ENCODE measurements at places on chromosomes 6 and 20.

- DNase-seq: no peak
These were observed 7.7 kb upstream of the CDK5RAP1 start for GRCh38 chr20:33408716-33409654.

DNA sequence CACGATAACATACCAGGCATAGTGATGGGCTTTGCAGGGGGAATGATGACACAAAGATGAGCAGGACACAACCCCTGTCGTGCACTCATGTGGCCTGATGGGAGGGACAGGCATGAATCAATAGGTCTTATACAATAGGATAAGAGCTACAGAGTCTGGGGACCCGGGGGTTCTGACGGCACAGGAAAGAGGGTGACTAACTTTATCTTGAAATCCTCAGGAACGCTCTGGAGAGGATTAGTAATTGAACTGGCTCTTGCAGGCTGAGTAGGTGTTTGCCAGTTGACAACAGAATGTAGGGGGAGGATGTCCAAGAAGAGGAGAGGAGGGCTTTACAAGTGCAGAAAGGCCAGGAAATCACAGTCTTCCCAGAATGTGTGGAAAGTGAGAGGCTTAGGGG is 219.9 kb upstream of the ECI2 start:
- DNase-seq: no peak

DNA sequence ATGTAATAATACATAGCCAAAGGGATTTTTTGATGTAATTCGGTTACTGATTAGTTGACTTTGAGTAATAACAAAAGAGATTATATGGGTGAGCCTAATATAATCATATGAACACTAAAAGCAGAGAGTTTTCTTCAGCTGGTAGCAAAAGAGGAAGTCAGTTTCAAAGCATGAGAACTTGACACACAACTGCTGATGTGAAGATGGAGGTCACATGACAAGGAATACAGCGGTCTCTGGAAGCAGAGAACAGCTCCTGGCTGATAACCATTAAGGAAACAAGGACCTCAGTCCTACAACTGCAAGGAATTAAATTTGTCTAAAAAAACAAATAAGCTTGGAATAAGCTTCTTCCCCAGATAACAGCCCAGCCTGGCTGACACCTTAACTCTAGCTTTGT is 154.5 kb upstream of the PRND start:
- DNase-seq: no peak

- no peak for DNase-seq
These were observed 51.0 kb upstream of the ASIP start for GRCh38 chr20:34190262-34190661.

DNA sequence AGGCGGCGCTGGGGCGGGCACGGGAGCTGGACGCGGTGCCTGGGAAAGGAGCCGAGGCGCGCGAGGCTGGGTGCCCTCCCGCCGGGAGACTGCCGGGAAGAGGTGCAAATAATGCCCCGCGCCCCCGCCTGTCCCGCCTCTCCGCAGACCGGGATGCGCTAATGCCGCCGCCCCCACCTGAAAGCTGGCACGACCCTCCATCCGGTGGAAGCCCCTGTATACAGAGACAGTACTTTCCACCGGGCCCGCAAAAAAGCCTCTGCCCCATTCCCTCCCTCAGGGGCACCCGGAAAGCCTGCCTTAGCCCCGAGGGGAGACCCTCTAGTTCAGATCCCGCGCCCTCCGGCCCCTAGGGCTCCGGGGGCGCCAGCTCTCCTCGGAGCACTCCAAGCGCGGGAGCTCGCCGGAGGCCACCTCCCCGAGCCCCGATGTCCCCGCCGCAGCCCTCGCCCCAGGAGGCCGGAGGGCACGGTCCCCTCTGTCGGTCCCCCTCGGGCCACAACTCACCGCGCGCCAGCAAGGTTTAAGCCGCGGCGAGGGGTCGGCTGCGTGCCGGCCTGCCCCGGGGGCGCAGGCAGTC is 1.2 kb downstream of the GRM4 start:
- no peak for DNase-seq

DNA sequence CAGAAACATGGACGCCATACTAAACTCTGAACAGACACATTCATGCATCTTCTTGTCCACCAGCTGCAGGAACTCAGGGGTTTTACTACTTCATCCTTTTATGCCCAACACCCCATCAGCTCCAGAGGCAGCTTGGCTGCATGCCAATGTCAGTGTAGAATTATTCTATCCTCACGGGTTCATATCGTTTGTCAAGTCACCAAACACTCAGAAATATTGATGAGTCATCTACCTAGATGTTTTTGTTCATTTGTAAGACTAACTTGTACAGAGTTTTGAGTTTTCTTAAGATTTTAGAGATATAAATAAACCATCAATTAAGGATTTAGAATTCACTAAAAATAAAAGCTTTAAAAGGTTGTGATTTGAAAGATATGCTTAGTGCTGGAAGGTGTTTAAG is 590.7 kb upstream of the FLRT3 start:
- DNase-seq: no peak

GRCh38 chr6:149233056-149233715 is 84.3 kb upstream of the TAB2 start:
- DNase-seq: no peak

- no peak for DNase-seq
These were observed 19.2 kb upstream of the QKI start for GRCh38 chr6:163395122-163395830.

DNA sequence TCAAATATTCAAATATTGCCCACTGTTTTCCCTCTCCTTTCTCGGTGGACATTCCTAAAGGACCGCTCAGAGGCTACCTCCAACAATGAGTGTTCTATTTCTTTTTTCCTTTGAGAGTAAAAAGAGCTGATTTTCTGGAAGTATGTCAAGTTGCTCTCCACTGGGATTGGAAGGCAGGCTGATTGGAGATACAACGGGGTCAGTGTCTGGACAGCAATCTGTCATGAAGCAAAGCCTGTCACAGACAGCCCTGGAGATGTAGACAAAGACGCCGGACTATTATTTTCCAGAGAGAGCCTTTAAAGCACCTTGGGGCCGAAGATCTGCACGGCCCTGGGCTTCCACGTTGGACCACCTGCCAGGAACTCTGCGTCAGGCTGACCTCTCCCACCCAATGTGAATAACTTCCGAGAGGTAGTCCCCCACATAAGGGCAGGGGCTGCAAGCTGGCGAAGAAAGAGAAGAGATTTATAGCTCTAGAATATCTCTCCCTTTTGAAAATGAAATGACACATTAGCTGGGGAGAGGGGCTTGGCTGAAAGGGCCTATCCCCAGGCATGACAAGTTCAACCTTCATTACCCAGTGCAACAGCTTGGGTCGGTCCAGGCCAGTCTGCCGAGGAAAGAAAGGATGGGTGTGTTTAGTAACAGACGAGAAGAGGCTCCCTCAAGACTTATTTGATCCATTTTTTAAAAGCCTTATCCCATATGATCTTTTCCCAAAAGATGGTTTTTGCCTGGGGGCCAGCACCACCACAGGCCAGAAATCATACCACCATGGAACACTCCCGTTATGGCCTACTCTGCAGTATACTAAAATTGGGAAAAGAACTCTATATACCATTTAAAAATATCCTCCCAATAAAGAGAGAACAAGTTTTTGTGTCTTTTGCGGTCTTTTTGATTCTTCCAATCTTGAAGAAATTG is 131.1 kb downstream of the OLIG3 start:
- no peak for DNase-seq

DNA sequence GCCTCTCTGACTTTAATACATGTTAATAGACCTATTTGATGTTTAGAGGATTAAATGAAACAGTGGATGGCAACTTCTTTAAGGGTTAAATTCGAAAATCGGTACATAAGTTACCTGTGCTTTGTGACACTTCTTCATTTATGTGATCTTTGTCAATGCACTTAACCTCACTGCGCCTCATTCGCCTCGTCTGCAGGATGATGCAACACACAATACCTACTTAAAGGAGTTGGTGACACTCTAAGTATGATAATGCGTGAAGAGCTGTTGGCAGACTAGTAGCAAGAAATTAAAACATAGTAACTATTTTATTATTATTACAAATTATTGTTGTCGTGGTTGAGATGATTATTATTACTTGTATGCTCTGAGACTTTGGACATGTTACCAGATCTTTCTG is 92.8 kb downstream of the TSHZ2 start:
- DNase-seq: no peak

- no peak for DNase-seq
These were observed 67.2 kb downstream of the B4GALT5 start for GRCh38 chr20:49646528-49646927.

DNA sequence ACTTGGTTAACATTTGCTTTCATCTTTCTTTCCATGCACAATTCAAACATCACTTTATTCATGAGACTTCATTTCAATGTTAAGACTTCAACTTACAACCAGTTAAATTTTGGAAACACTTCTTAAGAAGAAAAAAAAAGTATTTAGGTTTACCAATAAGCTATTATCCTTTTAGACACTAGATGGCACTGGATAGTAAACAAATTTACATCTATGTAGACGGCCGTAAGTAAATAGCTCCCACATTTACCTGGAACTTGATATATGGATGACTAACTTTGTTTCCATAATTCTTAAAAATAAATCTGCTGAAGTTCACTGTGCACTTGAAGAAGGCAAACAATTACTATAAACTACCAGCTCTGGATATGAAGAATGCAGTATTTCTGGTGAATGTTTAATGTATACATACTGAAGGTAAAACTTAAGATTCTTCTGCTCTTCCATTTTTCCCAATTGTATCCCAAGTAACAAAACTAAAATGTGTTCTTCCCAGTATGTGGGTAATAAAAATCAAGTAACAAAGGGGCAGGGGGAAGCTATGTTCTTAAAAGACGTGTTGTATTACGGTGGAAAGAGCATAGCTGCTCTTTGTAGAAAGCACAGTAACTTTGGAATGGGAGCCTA is 130.6 kb upstream of the C6orf118 start:
- DNase-seq: no peak

- DNase-seq: no peak
These were observed 82.7 kb downstream of the FARS2 start for GRCh38 chr6:5343998-5344397.

GRCh38 chr20:36051318-36052116 is 83.1 kb downstream of the CNBD2 start:
- no peak for DNase-seq

DNA sequence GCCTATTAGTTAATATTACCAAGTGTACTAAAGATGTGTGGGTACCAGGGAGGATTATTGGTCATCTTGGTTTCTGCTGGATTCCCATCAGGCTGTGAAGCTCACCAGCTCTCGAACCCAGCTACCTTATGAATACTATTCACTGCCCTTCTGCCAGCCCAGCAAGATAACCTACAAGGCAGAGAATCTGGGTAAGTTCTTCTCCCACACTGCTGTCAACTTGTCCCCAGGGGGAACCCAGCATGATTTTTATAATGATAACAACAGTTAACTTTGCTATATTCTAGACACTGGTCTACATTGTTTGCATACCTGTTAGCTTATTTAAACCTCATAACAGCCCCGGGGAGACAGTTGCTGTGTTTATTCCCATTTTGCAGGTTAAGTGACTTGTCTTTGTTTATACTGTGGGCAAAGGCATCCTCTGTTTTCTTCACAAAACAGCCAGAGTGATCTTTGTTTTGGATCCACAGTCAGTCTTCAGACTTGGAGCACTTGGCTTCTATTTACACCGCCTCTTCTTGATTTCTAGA is 26.5 kb downstream of the TM9SF4 start:
- no peak for DNase-seq

- no peak for DNase-seq
These were observed 48.7 kb upstream of the HEY2 start for GRCh38 chr6:125700581-125701353.

GRCh38 chr6:71902261-71902660 is 15.9 kb downstream of the RIMS1 start:
- no peak for DNase-seq

GRCh38 chr6:84137051-84137375 is 90.4 kb downstream of the CEP162 start:
- DNase-seq: no peak

GRCh38 chr20:61355585-61355984 is 103.5 kb downstream of the CDH4 start:
- DNase-seq: no peak

DNA sequence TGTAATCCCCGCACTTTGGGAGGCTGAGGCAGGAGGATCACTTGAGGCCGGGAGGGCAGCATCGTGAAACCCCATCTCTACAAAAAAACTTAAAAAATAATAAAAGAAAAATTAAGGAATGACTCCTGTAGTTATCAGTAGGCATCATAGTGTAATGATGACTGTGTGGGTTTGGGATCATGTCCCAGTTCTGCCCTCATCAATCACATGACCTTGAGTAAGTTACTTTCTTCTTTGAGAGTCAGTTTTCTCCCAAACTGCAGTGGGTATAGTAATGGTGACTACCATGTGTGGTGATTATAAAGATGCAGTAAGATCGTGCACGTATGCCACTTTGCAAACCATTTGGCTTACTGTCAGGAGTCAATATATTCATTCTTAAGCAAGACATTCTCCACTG is 89.2 kb downstream of the TXNDC5 start:
- DNase-seq: no peak

GRCh38 chr6:113211170-113211569 is 646.0 kb upstream of the MARCKS start:
- DNase-seq: no peak

DNA sequence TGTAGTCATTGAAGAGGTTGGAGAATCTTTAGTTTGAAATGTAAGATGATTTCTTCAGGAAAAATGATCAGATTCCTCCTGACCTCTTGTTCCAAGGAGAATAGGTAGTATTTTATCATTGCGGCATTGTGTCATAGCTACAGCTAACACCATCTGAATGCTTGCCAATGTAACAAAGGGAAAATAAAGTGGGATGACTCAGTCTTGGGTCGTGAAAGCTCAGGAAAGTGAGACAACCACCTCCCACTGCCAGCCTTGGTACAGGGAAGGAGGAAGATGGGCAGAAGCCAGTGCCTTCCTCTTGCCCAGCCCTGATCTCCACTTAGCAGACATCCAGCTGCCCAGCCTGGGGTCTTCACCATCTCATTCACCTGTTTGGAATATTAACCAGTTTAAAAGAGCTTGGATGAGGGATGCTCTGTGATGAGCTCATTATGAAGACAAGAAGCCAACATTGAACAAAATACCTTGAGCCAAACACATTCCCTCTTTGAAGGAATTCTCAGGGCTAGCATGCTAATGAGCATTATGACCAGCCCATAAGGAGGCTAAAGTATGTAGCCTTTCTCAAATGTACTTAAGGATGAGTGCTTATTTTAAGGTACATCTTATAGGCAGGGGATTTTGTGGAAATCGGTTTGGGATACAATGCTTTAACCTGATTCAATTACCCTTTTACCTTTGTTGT is 40.0 kb upstream of the APCDD1L start:
- no peak for DNase-seq

- DNase-seq: no peak
These were observed 50.9 kb downstream of the STMND1 start for GRCh38 chr6:17152703-17153102.

GRCh38 chr6:157265635-157266034 is 57.7 kb downstream of the TMEM242 start:
- DNase-seq: no peak

GRCh38 chr20:48636301-48636700 is 191.5 kb downstream of the PREX1 start:
- DNase-seq: no peak

GRCh38 chr6:138429761-138430160 is 25.7 kb downstream of the HEBP2 start:
- DNase-seq: no peak
